RPMI7951 (cell line): ENCODE measurements at places on chromosomes 7 and 10.
A peak's percentile ranks its signal among the peaks of the same experiment; 100 is the strongest.

GRCh38 chr7:121385800-121386179 lies 10.3 kb downstream of the FAM3C start:
- DNase-seq: peak; percentile 59

- DNase-seq: no peak
These were observed 424.7 kb upstream of the FOXK1 start for GRCh38 chr7:4257146-4258111.

GRCh38 chr10:130739757-130740145 lies 571.8 kb downstream of the TCERG1L start:
- DNase-seq: no peak

- DNase-seq: peak; percentile 18
These were observed 83.7 kb downstream of the CCNY start for GRCh38 chr10:35420044-35420443.

DNA sequence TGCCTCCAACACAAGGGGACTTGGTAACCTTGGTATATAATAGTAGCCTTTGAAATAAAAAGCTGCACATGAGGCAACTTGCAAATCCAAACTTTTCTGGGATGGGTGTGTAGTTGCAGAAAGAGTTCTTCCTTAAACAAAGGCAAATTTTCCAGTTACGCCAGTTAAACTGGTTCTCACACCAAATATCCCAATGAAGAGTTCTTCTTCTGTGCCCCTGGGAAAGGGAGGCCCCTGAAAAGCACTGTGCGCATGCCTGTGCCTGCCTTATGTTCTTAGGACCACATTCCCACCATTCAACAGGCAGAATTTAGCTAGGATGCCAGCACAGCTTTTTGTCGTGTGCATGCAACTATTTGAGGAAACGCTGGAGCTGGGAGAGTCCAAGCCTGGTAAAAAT lies 164.8 kb upstream of the SLC25A13 start:
- DNase-seq: no peak
